Fibroblast of skin of scalp (primary cell): ENCODE measurements at places on chromosomes 3 and 15.

DNA sequence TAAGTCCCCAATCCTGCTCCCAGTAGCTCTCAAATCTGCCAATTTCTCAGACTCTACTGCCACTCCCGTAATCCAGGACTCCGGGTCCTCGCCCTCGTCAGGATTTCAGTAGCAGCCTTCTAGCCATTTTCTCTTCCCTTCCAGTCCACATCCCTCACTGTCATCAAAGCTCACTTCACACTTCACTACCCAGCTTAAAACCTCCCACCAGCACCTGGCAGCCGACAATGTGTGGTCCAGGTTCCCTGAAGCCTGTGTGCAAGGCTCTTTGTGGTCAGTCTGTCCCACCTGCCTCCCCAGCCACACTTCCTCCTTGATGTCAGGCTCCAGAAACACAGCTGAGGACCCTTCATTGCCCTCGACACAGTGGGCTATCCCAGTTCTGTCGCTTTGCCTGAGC, 304.5 kb upstream of the ROPN1 start:
- no peak for DNase-seq

DNA sequence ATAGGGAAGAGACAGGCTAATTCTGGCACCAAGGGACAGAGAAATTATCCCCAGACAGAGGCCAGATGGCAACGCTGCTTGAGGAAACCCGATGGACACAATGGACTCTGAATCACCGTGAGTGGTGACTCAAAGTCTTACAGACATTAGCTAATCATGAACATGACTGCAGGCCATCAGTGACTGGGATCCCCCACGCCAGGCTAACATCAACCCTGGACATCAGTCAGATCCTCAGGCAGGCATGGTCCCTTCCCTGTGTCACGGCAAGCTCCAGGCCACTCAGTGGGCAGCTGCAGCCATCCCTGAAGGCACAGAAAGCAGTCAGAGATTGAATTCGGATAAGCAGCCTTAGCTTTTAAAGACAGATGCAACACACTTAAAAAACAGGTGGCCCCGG, 23.8 kb upstream of the OXTR start:
- no peak for DNase-seq

DNA sequence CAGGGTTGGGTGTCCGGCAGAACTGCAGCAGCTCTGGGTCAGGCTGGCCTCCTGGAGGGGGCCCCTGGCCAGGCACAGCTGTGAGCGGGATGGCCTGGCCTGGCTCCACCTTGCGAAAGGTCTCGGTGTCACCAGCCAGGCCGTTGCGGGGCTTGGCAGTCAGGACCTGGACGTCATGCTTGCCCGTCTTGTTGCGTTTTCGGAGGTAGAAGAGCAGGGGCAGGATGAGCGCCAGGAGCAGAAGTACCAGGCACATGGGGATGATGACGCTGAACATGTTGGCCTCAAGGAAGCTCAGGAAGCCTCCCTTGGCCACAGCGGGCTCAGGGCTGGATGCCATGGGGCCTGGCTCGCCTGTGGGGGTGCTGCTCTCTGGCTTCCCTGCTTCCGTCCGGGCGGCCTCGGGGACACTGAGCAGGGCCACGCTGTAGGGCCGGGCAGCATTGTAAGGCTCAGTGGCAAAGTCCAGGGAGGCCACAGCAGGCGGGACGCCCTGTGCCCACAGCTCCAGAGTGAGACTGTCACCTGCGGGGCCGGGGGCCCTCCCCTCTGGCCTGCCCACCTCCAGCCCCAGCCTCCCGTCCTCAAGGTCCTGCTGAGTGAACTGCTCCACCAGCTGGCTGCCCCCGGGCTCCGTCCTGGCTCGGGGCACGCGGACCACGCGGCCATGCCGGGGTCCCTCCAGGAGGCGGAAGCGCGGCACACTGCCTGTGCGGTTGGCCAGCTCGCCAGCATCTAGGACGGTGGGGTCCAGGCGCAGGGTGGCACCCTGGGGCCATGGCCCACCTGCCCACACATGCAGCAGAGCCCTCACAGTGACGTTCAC, 28.1 kb downstream of the SNX33 start:
- DNase-seq: no peak

GRCh38 chr3:133930341-133930933, 34.8 kb upstream of the RAB6B start:
- peak; percentile 77 for DNase-seq

DNA sequence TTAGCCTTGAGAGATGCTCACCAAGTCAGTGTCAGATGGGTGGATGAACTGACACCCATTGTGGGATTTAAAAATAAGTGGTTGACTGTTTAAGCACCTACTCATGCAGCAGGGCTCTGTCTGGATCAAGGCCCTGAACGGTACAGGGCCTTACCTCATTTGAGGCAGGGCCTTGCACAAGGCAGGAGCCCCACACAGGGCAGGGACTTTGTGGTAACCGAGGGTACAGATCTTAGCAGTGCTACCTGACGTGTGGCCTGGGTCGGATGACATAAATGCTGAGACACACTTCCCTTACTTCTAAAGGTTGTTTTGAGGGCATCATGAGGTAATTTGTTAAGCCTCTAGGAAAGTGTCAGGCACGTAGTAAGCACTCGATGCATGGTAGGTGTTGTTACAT, 59.5 kb upstream of the PLXNA1 start:
- DNase-seq: no peak

GRCh38 chr15:55823699-55824340, 80.9 kb upstream of the PRTG start:
- peak; percentile 45 for DNase-seq

DNA sequence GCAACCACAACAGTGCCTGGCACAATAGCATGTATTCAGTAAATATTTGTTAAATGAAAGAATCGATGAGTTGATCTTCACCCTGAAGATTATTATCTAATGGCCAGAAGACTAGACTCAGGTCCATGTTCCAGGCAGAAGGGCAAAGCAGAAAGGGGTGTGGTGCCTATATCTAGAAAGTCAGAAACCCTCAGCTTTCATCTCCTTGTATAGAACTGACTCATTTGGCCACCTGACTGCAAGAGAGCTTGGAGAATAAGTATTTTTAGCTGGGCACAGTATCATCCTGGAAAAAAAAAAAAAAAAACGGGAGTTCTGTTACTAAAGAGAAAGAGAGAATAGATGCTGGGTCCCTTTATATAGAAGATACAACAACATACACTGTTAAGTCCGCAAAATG, 69.7 kb upstream of the SPRED1 start:
- no peak for DNase-seq

GRCh38 chr15:82715003-82715402, 5.3 kb upstream of the AP3B2 start:
- DNase-seq: no peak

DNA sequence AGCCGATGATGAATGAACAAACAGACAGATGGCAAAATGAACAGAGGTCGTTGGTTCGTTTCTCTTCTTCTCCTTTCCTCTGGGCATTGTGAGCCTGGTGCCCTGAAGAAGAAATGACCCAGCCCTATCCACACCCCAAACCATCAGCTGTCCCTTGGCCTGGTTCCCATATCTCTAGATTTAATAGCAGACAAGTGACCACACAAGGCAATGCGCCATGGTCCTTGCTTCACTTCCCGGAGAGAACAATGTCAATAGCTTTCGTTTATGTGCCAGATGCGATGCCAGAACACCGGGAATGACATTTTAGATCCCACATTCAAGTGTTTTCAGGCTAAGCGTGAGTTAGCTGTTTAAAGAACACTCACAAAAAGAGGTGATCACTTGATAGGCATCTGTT, 17.7 kb downstream of the POC1A start:
- no peak for DNase-seq

DNA sequence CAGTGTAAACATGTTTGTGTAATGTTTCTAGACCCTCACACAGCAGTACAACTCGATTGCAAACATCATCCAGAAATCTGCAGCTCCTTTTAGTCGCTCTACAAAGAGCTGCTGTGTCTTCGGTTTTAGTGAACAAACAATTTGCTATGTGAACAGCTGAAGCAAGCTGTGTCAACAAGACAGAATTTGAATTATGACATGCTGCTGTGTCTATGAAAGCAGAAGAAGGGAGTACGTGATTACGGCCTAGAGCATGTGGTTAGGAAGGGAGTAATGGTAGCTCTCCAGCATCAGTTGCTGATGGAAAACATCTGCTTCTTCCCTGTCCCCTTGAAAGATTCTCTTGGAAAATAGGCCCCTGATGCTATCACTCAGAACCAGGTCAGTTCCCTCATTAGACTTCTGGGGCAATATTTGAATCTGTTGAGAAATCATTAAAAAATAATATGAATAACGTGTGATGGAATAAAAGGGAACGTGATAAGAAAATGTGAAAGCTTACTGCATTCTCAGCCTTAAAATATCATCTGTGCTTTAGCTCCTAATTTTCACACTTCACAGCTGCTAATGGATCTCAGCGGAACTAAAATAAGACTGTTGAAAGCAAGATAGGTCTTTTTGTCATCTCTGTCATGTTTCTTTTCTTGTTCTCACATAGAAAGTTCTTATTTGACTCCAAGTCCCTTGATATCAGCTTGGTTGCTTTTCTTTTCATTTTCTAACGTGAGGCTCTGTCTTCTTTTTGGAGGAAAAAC, 891.5 kb downstream of the ROBO2 start:
- peak; percentile 65 for DNase-seq

DNA sequence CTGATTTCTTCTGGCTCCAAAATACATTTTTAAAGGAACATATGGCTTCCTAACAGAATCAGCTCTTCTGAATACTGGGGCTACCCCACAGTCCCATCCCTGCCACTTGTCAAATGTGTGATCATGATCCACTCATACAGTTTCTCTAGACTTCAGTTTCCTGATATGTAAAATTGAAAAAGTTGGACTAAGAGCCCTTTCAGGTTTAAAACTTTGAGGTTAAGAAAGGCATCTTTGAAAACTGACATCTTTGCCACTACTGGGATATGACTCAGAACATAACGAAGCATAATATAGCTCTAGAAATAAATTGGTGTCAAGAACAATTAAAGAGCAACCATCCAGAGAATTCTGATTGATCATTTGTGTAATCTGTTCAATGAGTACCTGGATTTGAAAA, 248.3 kb downstream of the IL5RA start:
- DNase-seq: no peak

- DNase-seq: no peak
Measured at GRCh38 chr15:50009634-50010033, 109.4 kb downstream of the ATP8B4 start.

DNA sequence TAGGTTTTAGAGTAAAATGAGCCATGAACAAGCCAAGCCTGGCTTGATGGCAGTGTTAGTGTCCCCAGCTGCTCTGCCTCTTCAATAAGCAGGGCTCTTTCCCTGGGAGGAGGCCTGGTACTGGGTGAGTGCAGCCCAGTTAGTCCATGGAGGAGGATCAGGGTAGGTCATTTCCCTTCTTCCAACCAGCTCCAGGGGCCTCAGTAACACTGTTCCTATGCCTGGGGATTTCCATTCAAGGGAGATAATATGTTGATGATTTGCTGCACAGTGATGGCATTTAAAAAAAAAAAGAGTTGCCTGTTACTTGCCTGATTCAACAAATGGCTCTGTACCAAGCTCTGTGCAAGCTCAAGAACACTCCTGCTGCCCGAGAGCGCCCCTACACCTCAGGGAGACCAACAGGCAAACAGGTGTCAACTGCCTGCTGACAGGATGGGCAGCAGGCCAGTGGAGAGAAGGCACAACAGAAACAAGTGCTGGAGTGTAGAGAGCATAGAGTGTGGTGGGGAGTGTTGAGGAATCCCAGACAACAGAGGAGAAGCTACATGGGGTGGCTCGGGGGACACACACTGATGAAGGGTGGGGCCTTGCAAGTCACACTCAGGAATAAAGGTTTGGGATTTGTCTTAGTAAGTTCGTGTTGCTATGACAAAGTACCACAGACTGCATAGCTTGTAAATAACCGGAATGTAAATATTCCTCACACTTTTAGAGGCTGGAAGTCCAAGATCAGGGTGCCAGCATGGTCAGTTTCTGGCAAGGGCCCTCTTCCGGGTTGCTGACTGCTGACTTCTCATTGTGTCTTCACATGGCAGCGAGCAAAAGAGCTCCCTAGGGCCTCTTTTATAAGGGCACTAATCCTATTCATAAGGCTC, 78.6 kb upstream of the PXYLP1 start:
- no peak for DNase-seq

DNA sequence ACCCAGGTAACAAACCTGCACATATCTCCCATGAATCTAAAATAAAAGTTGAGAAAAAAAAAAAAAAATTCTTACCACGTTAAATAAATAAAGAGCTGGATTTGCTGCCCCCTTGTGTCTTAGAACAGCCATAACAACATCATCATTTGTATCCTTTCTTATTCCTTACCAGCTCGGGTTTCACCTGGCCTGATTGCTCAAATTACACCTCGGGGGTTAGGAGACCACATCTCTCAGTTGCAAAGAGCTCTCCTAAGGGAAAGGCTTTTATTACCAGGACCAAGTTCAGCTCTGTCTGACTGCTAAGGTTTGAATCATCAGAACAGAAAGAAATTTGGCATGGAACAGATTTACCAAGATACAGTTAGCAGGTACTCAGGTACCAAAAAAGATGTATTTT, 25.8 kb upstream of the RPL39L start:
- DNase-seq: peak; percentile 60

GRCh38 chr15:40747685-40748631, 7.1 kb downstream of the RMDN3 start:
- DNase-seq: no peak
